A549 treated with Mapracorat at 1 μM for 4 hours (cell line): ENCODE measurements at places on chromosomes 6 and 20. TPM values are rescaled to one million over a fixed set of nuclear protein-coding genes. Genes with fewer than 3 reads are reported as not detected.

The OTOR gene
- not detected in 5 replicates for total RNA-seq

The MMS22L gene
- 10.5 to 12.4 TPM (median 11.5 TPM) in 5 replicates for total RNA-seq

The TNNC2 gene
- total RNA-seq, result 0.28 TPM in 1 of 5 replicates, not detected in the others

The POM121L2 gene
- not detected in 5 replicates for total RNA-seq

The SLC12A5 gene
- total RNA-seq, result 13.5 to 17.2 TPM (median 14.0 TPM) in 5 replicates

The SLC22A2 gene
- 0.10 to 0.15 TPM (median 0.12 TPM) in 3 of 5 replicates, not detected in the others for total RNA-seq

The DBNDD2 gene
- total RNA-seq, result 26.1 to 30.6 TPM (median 27.3 TPM) in 5 replicates

The LINC00237 gene
- total RNA-seq, result not detected in 5 replicates

The ANGPT4 gene
- 0.03 to 0.05 TPM (median 0.03 TPM) in 3 of 5 replicates, not detected in the others for total RNA-seq

The GPR6 gene
- total RNA-seq, result not detected in 5 replicates

The PKIB gene
- total RNA-seq, result 0.51 to 1.0 TPM (median 0.54 TPM) in 5 replicates

The CST5 gene
- total RNA-seq, result not detected in 5 replicates

The MROH8 gene
- total RNA-seq, result 0.84 to 1.2 TPM (median 1.1 TPM) in 5 replicates

The SPEF1 gene
- total RNA-seq, result 1.3 to 2.4 TPM (median 1.9 TPM) in 5 replicates

The LAMP5 gene
- 0.10 to 0.11 TPM in 2 of 5 replicates, not detected in the others for total RNA-seq

The TSPO2 gene
- total RNA-seq, result not detected in 5 replicates

The MUC22 gene
- total RNA-seq, result 0.03 TPM in 1 of 5 replicates, not detected in the others

The SLC4A11 gene
- total RNA-seq, result 8.7 to 10.7 TPM (median 9.9 TPM) in 5 replicates

The ZNF334 gene
- total RNA-seq, result not detected in 5 replicates

The GSTA3 gene
- not detected in 5 replicates for total RNA-seq

The BIRC7 gene
- total RNA-seq, result 2.2 to 3.6 TPM (median 3.0 TPM) in 5 replicates

The PAQR8 gene
- 0.91 to 1.5 TPM (median 1.1 TPM) in 5 replicates for total RNA-seq

The LCA5 gene
- 0.37 to 0.85 TPM (median 0.69 TPM) in 5 replicates for total RNA-seq

The PCSK2 gene
- total RNA-seq, result not detected in 5 replicates

The SSTR4 gene
- total RNA-seq, result 0.18 to 0.48 TPM (median 0.28 TPM) in 5 replicates

The CPXM1 gene
- not detected in 5 replicates for total RNA-seq
